ENCODE measurements at places on chromosomes 2 and 18. TPM values are rescaled to one million over a fixed set of nuclear protein-coding genes. Genes with fewer than 3 reads are reported as not detected.

The KCTD18 gene
- 27.8 TPM for total RNA-seq

The POTEJ gene
- total RNA-seq, result not detected

The PCARE gene
- total RNA-seq, result not detected

The DSG2 gene
- total RNA-seq, result 5.4 TPM

The IL37 gene
- not detected for total RNA-seq

The CDCA7 gene
- total RNA-seq, result 2.5 TPM

The ITGB6 gene
- not detected for total RNA-seq

The CCDC102B gene
- 1.3 TPM for total RNA-seq

The EHD3 gene
- 10.6 TPM for total RNA-seq

The SOWAHC gene
- 29.5 TPM for total RNA-seq

The STK16 gene
- total RNA-seq, result 52.9 TPM

The CCDC85A gene
- 0.78 TPM for total RNA-seq

The KRCC1 gene
- total RNA-seq, result 50.7 TPM

The CXCR1 gene
- total RNA-seq, result not detected

The ATP5F1A gene
- total RNA-seq, result 608 TPM

The AKAIN1 gene
- total RNA-seq, result not detected

The TBR1 gene
- total RNA-seq, result under 0.01 TPM

The TRIM54 gene
- not detected for total RNA-seq

The MAP2 gene
- 0.54 TPM for total RNA-seq

The NLRC4 gene
- not detected for total RNA-seq

The PMS1 gene
- total RNA-seq, result 23.9 TPM

The ASTL gene
- not detected for total RNA-seq

The DRC1 gene
- total RNA-seq, result 0.39 TPM

The CHRNG gene
- total RNA-seq, result not detected

The TMEM163 gene
- total RNA-seq, result not detected

The C2orf80 gene
- total RNA-seq, result not detected

The C2orf66 gene
- 0.13 TPM for total RNA-seq

The ACMSD gene
- total RNA-seq, result not detected

The DCAF17 gene
- 38.8 TPM for total RNA-seq

The MLPH gene
- 0.65 TPM for total RNA-seq

The FZD7 gene
- total RNA-seq, result 11.6 TPM

The ASPRV1 gene
- 0.54 TPM for total RNA-seq

The LONRF2 gene
- total RNA-seq, result 0.39 TPM

The ITPRID2 gene
- total RNA-seq, result 328 TPM

The MOGAT1 gene
- total RNA-seq, result not detected

The ABCB11 gene
- total RNA-seq, result not detected

The SULT1C4 gene
- total RNA-seq, result 0.26 TPM

The UGT1A4 gene
- not detected for total RNA-seq

The TMEM185B gene
- 41.1 TPM for total RNA-seq

The DQX1 gene
- total RNA-seq, result not detected

The ALPP gene
- not detected for total RNA-seq

The ALLC gene
- total RNA-seq, result not detected

The MRPL44 gene
- 40.1 TPM for total RNA-seq

The KIF1A gene
- total RNA-seq, result under 0.01 TPM

The APCDD1 gene
- 13.6 TPM for total RNA-seq

The HOXD13 gene
- total RNA-seq, result 0.13 TPM

The USP14 gene
- 32.3 TPM for total RNA-seq

The GALR1 gene
- not detected for total RNA-seq

The GPBAR1 gene
- total RNA-seq, result 0.26 TPM

The KIF5C gene
- 0.65 TPM for total RNA-seq

The DCDC2C gene
- total RNA-seq, result not detected

The RAD51AP2 gene
- not detected for total RNA-seq

The EFEMP1 gene
- 4,638 TPM for total RNA-seq

The HOXD4 gene
- 1.6 TPM for total RNA-seq

Data from articular chondrocyte of knee joint (primary cell).